ENCODE measurements at places on chromosomes 11 and 22.

GRCh38 chr22:44459551-44459950 lies 38.5 kb downstream of the RTL6 start:
- no peak for DNase-seq

DNA sequence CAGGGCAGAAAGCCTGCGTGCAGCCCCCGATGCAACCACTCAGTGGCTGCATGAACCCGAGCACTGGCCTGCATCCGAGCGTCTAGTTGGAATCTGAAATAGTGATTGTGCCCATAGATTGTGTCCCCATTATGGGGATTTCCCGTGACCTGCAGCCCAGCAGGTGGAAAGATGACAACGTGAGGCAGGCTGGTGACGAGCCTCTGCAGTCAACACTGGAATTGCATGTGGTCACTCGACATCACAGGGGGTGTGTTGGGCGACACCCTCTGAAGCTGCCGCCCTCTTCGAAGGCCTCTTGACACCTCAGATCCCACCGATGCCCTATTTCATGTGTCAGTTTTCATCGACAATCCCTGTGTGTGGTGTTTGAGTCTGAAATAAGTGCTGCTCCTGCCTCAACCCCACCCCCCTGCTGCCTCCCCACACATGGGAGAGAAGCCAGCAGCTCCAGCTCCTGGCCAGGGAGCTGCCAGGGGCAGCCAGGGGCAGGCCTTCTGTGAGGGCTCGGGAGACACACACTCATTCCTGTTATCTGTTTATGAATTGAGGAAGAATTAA lies 172.0 kb upstream of the B3GAT1 start:
- no peak for DNase-seq

DNA sequence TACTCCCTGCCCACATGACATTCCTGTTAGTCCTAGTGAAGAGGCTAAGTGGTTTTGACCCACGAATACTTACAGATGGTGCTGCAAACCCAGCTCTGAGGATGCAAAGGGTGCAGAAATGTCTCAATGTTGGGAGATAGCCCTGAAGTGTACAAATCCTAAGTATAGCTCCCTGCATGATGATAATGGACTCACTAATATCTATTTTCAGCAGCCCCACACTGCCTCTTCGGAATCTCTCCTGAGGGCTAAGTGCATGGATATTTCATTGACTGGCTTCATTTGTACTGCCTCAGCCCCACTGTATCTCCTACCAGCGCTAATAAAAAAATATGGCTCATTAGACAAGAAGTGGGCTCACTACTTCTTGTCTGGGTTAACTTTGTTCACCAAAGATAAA lies 114.5 kb downstream of the KIRREL3 start:
- DNase-seq = no peak

- no peak for DNase-seq
Measured at GRCh38 chr11:76678321-76678720, 7.8 kb upstream of the LRRC32 start.

GRCh38 chr11:61174949-61175348 lies 13.7 kb upstream of the VPS37C start:
- DNase-seq = no peak

- no peak for DNase-seq
Measured at GRCh38 chr11:6610591-6610990, 1.4 kb downstream of the TAF10 start.

DNA sequence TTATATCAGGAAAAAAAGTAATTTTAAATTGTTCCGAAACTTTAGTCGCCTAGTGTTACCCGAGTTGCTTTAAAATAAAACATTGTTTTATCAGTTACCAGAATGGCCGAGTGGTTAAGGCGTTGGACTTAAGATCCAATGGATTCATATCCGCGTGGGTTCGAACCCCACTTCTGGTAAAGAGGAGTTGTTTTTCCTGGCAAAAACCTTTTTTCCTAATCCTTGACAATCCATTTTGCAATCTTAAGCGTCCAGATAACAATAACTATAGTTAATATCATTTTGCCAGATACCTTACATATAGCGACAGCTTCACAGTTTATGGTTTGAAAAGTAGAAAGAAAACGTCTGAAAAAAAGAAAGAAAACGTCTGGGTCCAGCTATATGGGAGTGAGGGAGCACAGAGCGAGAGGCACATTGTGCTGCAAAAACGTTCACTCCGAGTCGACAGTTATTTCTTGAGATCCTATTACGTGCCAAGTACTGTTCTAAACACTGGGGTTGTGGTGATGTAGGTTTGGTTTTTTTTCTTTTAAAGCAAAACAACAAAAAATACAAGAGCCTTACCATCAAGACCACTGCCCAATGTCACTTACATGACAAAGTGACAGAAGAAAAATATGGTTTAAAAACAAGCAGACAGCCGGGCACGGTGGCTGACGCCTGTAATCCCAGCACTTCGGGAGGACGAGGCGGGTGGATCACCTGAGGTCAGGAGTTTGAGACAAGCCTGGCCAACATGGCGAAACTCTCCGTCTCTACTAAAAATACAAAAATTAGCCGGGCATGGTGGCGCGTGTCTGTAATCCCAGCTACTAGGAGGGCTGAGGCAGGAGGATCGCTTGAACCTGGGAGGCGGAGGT lies 40.6 kb downstream of the OR4D9 start:
- no peak for DNase-seq

DNA sequence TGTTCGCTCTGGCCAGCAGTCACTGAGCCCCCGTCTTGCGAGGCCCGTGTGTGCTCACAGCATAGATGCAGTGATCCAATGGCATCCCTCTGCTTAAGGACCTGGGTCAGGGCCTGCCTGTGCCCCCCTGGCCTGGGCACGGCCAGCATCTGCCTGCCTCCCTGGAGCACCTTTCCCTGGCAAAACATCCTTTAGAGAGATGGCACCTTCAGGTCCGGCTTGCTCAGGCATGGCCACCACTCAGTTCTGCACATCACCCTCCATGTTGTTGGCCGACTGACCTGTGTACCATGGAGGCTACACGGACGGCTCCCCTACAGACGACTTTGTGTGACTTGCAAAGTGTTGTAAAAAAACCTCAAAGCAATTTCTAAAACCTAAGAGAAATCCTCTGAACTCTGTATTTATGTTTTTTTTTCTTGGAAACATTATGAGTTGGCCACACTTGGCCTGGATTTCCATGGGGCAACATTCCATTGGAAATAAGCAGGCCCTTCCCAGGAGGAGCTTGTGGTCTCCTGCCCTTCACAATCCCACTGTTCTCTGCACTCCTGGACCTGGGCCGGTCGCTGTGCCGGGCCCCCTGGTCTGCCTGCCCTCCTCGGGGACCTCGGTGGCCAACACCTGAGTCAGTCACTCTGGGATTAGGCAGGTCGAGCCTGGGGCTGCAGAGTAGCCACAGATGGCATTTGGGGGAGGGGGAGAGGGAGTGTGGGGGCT lies 592.4 kb downstream of the TBC1D22A start:
- no peak for DNase-seq

- DNase-seq = no peak
Measured at GRCh38 chr22:44426981-44427380, 71.1 kb downstream of the RTL6 start.

DNA sequence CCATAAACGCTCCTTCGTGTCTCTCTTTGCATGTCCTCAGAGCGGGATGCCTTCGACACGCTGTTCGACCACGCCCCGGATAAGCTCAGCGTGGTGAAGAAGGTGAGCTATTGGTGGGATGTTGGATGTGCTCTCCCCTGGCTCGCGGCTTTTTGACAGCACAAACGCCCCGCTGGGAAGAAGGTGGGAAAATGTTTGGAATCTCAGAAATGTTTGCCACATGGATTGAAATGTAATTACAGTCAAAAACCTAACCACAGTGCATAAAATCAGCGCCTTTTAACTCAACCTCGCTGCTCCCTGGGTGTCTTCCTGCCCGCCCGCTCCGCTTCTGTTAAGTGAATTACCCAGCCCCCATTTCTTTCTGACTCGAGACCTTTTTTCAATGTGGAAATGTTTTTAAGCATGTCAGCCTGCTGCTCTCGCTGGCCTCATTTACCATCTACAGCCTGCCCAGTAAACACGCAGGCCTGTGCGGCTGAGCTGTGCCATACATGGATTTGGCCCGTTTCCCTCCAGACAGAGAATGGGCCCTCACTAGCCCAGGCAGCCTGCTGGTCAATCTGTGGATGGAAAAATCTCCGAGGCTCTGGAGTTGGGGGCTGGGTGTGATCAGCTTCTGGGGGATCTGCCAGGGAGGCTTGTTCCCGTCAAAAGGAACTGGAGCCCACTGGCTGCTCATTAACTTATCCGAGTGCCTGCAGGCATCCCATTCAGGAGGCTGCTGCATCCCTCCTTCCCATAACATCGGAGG lies 32.7 kb upstream of the PARVG start:
- no peak for DNase-seq

- no peak for DNase-seq
Measured at GRCh38 chr11:131978351-131978750, 607.9 kb downstream of the NTM start.

- no peak for DNase-seq
Measured at GRCh38 chr11:71937826-71938225, 9.0 kb downstream of the RNF121 start.

GRCh38 chr11:46947399-46948077 lies 11.0 kb downstream of the CSTPP1 start:
- no peak for DNase-seq

- DNase-seq = no peak
Measured at GRCh38 chr11:19352072-19352770, 111.5 kb upstream of the E2F8 start.

- no peak for DNase-seq
Measured at GRCh38 chr22:36762687-36763260, 13.1 kb downstream of the IFT27 start.

DNA sequence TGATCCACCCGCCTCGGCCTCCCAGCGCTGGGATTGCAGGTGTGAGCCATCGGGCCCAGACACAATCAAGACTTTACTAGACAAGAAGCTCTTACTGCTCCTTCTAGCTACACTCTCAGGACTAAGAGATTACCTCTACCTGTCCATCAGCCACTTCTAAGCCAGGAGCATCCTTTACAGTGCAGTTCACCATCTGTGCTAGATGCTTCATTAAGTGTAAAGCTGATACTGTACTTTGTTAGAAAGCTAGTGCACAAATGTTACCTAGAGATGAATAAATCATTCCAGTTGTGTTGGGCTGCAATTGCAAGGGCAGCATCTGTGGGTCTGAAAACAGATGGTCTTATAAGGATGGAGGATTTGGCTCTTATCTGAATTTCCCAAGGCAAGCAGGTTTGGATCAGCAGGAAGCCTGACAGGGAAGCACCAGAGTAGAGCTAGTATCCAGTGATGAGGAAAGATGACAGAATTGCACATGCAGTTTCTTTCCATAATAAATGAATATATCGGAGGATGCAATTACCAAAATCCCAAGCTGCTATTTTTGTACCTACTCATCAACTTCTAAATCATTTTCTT lies 58.3 kb downstream of the FAM168A start:
- DNase-seq = no peak

DNA sequence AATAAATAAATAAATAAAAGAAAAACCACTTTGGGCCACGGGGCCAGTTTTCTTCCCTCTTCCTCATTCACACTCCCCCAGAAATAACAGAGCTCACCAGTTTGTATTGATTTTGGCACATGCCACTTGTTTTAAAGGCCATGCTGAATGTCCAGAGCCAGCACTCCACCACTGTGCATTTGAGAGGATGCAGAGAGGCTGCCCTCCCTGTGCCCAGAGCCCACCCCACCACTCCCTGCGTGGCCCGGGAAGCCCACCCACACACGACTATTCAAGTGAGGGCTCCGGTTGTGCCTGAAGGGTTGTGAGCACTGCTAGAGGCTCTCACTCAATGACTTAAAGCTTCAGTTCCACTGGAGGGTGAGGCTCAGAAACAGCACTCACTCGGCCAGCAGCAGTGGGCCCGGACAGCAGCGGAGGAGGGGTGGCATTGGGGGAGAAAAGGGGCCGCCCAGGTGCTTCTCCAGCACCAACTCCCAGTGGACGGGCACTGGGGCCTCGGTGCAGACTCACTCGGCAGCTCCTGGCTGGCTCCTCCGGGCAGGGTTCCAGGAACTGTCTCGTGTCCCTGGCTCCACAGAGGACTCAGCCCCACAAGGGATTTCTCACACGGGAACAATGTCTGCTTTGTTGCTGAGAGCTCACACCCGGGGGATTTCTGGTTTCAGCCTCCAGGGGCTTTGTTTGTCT lies 112.7 kb downstream of the SHANK2 start:
- DNase-seq = no peak

DNA sequence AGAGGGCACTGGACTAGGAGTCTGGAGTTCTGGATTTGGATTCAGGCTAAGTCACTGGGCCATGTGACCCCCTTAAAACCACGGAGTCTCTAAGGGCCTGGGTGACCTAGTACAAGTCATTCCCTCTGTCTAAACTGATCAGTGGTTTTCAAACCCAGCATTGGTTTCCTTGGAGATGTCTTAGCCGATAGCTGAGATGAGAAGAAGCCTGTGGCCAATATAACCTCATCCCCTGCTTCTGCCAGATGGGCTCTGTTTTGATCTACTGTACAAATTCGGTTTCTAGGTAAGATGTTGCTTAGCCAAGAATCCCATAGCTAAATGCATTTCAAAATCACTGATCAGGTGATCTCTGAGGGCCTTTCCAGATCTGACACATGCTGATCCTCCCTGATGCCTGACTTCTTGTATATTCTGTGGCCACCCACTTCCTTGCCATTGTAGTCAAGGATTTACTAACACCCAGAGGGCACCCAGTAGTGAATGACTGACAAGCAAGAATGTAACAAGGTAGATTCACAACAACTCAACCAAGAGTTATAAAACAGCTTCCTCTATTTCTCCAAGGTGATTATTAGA lies 53.1 kb downstream of the GALNT18 start:
- no peak for DNase-seq

- peak; percentile 88 for DNase-seq
Measured at GRCh38 chr11:64304316-64305072, 830 bp upstream of the ESRRA start.

GRCh38 chr11:13278609-13279486 lies 1.3 kb downstream of the BMAL1 start:
- DNase-seq = no peak

GRCh38 chr11:34646431-34646830 lies 25.5 kb downstream of the EHF start:
- DNase-seq = no peak

GRCh38 chr11:73463359-73463758 lies 87.2 kb downstream of the RELT start:
- DNase-seq = no peak
